ENCODE measurements at places on chromosomes 2 and 18. TPM values are rescaled to one million over a fixed set of nuclear protein-coding genes. Genes with fewer than 3 reads are reported as not detected.

The LAMA3 gene
- 44.4 TPM for total RNA-seq

The FBXO15 gene
- total RNA-seq, result 2.2 TPM

- no peaks in the 10 kb centered on the region for H3K36me3 ChIP-seq
- no peak for DNase-seq
- H3K4me3 ChIP-seq, result no peak overlapping the region
- no peak overlapping the region for H3K27ac ChIP-seq
These were observed 31.1 kb downstream of the TMEM178A start for GRCh38 chr2:39696838-39697237.

The ACTR3 gene
- 220 TPM for total RNA-seq

The KIF1A gene
- not detected for total RNA-seq

The KCNIP3 gene
- total RNA-seq, result 3.5 TPM

GRCh38 chr18:10116574-10116973 lies 202.8 kb downstream of the VAPA start:
- no peaks in the 10 kb centered on the region for H3K27me3 ChIP-seq
- peaks cover 19% of the 10 kb centered on the region for H3K4me1 ChIP-seq
- no peak overlapping the region for H3K4me3 ChIP-seq
- no peaks in the 10 kb centered on the region for H3K36me3 ChIP-seq

- peaks cover 6% of the 10 kb centered on the region for H3K4me1 ChIP-seq
- H3K27me3 ChIP-seq, result no peaks in the 10 kb centered on the region
- H3K4me3 ChIP-seq, result no peak overlapping the region
- DNase-seq, result no peak
- H3K27ac ChIP-seq, result no peak overlapping the region
These were observed 17.1 kb upstream of the TTC21B start for GRCh38 chr2:165970663-165971062.

- no peaks in the 10 kb centered on the region for H3K27me3 ChIP-seq
- H3K4me3 ChIP-seq, result no peak overlapping the region
- H3K4me1 ChIP-seq, result no peaks in the 10 kb centered on the region
- no peak overlapping the region for H3K27ac ChIP-seq
These were observed 151.9 kb upstream of the CWC22 start for GRCh38 chr2:180158961-180159360.

GRCh38 chr2:204662956-204663355 lies 117.7 kb downstream of the PARD3B start:
- no peaks in the 10 kb centered on the region for H3K36me3 ChIP-seq
- no peak overlapping the region for H3K27ac ChIP-seq
- peaks cover 26% of the 10 kb centered on the region for H3K4me1 ChIP-seq
- no peak overlapping the region for H3K4me3 ChIP-seq
